Gastroesophageal sphincter (tissue), 4 donors: ENCODE measurements at places on chromosomes 3 and 15.

GRCh38 chr3:185728630-185729336 is 96.1 kb downstream of the IGF2BP2 start:
- ATAC-seq: no peak

- no peak for ATAC-seq
Measured at GRCh38 chr3:156098437-156099035, 21.8 kb upstream of the KCNAB1 start.

- no peak for ATAC-seq
Measured at GRCh38 chr15:57377478-57377847, 1.2 kb downstream of the CGNL1 start.

DNA sequence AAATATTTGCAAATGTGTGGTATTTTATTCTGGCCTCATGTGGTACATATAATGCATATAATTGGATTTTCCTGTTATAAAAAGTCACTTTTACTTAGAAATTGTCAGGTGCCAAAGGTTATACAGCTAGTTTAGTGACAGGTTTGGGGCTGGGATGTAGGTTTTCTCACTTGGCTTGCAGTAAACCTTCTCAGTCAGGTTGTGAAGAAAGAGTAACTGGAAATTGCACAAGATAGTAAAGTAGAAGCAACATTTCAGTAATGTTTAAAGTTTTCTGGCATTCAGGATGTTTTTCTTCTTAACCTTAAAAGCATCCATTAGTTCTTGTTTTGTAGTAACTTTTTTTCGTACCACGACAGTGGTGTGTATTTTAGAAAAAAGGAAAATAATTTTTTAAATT is 53.9 kb downstream of the MEF2A start:
- ATAC-seq: peak; percentile 61

DNA sequence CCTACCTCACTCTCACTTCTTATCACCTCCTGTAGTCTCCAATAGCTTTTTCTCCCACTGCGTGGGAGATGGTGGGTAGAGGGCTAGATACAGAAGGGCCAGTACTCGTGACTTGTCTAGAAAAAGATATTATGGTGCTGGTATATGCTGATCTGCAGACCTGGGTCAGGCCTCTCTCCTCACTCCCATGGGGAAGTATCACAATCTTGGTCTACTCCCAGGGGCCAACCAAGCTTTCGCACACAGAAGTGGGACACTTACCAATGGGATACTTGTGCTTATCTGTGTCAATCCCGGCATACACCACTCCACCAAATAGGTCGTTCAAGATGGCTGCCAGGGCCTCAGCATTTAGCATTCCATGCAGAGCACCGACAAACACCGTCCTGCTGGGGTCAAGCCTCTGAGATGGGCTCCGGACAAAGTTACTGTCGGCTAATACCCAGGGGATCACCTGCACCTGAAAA is 9.0 kb upstream of the RPS17 start:
- ATAC-seq: no peak

GRCh38 chr3:48268381-48268935 is 27.6 kb downstream of the ZNF589 start:
- ATAC-seq: no peak

GRCh38 chr15:59611276-59612260 is at the start of gene GCNT3:
GCNT3 (plus strand) TSS chr15:59611783; CDS start chr15:59618239, 6,456 bp downstream.
- ATAC-seq: no peak

DNA sequence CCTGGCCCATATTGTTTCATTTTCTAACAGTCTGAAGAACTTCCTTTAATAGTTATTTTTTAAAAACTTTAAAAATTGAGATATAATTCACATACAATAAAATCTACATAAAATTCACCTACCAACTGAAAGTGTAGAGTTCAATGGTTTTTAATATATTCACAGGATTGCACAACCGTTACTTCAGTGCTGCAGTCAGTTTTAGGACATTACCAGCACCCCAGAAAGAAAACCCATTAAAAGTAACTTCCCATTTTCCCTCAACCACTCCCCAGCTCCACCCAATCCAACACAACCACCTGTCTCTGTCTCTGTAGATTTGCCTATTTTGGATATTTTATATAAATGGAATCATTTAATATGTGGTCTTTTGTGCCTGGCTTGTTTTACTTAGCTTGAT is 29.6 kb downstream of the MGA start:
- ATAC-seq: no peak

DNA sequence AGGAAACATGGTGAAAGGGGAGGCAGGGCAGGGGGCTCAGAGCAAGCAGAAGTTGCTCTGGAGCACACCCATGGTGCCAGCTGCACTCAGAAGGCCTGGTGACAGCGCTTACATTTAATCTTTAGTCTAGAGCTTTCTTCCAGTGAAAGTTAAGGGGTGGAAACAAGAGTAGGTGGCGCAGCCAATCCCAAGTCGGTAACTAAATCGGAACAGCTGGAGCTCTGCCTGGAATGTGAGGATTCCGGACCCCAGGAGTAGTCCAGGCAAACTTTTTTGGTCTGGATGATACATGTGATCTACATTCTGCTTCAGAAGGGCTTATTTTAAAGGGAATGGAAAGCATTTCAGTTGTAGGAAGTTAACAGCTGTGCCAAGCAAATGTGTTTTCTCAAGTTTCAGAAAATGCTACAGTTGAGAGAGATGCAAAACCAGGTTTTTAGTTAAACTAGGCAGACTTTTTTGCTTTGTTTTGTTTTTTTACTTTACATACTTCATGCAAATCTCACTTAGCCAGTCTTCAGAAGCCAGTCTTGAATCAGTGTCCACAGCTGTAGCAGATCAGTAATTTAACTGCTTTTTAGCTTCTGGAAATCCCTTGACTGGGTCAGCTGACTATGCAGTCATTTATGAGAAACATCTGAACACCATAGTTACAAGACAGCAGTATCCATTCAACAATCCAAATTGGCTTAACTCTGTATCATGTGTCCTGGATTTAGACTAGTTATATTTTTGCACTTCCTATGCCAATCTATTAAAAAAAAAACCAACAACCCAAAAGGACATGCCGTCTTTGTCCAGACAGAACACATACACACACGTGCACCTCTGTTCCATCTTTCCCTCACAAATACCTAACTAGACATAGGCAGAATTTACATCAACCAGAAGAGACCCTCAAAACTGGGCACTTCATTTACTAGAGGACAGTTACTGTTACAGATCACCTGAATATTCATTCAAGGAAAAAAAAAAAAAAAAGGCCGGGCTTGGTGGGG is 33.2 kb downstream of the ZNF106 start:
- peak; percentile 93 for ATAC-seq

- ATAC-seq: no peak
Measured at GRCh38 chr15:48182749-48183148, 4.7 kb upstream of the MYEF2 start.

DNA sequence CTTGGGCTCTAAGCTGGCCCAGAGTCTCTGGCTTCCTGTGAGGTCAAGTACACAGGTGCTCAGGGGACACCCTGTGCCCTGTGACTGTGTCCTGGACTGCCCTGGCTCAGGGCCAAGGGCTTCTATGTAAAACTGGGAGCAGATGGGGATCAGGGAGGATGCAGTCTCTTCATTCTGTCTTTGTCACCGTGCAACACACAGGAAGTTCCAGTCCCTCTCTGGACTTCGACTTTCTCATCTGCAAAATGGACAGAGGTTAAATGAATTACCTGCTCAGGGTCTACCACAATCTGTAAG is 61.9 kb upstream of the TLE3 start:
- ATAC-seq: no peak

- ATAC-seq: no peak
Measured at GRCh38 chr15:28019594-28020309, 79.4 kb downstream of the OCA2 start.

GRCh38 chr3:127758013-127758412 is 64.3 kb downstream of the MGLL start:
- ATAC-seq: no peak

GRCh38 chr3:37909067-37909911 is 47.6 kb downstream of the CTDSPL start:
- ATAC-seq: no peak

- no peak for ATAC-seq
Measured at GRCh38 chr3:167304077-167304476, 76.0 kb downstream of the ZBBX start.

DNA sequence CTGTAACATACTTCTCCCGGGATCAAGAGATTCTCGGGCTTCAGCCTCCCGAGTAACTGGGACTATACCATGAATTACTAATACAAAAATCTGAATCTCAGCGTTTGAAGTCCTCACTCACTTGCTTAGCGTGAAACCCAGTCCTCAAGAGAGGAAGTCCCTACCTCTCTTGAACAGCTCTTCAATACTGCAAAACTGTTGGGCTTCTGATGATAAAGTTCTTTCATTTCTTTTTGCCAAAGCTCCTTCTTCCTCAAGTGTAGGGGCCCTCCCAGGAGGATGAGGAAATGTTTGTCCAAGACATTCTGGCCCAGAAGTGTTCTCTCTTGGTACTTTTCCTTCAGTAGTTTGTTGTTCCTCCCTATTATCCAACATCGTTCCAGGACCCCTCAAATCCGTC is 48.5 kb downstream of the FMN1 start:
- no peak for ATAC-seq

- ATAC-seq: no peak
Measured at GRCh38 chr15:48674876-48675275, 29.4 kb upstream of the FBN1 start.

GRCh38 chr3:52237006-52237656 is 1.8 kb downstream of the TWF2 start:
- ATAC-seq: no peak

DNA sequence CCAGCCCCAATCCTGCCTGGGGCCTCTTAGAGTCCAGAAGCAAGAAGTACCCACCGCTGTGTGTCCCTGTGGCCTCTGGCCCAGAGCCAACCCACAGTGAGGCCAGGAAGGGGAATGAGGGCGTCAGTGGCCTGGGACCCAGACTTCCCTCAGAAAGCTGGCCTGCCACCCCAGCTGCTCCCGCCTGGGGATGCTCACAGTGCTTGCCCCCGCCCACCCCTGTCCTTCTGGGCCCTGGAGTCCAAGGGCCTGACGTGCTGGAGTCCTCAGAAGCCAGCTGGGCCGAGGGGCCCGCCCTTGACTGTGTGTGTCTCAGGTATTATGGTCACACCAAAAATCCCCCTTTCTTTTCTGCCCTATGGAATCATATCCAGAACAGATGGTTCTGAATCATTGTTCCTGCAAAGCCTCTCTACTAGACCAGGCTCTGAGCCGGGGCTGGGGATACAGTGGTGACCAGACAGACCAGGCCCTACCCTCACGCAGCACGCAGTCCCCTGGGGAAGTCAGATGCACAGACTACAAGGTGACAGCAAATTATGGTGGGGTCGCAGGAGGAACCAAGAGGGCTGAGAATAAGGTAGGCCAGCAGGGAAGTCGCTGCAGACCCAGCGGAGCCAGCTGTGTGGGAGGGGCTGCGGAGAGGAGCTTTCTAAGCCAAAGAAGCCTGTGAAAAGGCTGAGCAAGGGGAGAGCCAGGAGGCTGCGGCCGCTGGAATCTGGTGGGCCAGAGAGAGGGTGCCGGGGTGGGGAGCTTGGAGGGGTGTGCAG is 99.1 kb downstream of the VGLL4 start:
- peak; percentile 15 for ATAC-seq

GRCh38 chr3:70871909-70872656 is 559.6 kb upstream of the MDFIC2 start:
- ATAC-seq: peak; percentile 78

DNA sequence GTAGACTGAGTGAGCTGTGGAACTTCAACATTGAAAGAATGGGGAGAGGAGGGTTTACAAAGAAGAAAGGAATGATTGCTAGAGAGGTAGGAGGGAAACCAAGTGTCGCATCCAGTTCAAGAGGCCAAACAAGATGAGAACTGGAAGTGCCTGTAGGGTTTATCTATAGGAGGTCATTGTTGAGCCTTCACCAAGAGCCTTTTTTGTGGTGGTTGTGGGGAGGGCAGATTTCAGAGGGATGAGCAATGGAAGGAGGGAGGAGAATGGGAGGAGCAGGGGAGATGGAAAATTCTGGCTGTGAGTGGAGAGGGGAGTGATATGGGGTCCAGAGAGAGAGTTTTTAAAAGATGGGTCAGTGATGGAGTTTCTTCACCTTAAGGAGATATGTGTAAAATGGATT is 8.5 kb downstream of the PDIA5 start:
- ATAC-seq: no peak

DNA sequence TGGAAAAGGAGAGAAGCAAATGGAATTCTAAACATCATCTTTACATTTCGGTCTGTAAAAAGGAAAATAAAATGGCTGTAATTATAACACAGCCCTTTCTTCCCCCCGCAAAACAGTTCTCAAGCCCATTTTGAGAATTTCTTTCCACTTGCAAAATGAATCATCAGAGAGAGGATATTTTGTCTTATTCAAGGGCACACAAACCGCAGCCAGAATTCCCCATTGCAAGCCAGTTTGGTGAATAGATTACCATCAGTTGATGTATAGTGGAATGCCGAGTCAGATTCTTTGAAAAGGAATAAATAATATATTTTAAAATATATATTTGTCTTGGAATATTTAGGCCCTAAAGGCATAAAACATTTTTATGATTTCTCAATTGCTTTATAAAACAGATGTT is 420.4 kb upstream of the SEMA6D start:
- ATAC-seq: no peak
